Activated T-cell treated with anti-CD3 and anti-CD28 coated beads for 24 hours (primary cell): ENCODE measurements at places on chromosomes 16 and 17.

DNA sequence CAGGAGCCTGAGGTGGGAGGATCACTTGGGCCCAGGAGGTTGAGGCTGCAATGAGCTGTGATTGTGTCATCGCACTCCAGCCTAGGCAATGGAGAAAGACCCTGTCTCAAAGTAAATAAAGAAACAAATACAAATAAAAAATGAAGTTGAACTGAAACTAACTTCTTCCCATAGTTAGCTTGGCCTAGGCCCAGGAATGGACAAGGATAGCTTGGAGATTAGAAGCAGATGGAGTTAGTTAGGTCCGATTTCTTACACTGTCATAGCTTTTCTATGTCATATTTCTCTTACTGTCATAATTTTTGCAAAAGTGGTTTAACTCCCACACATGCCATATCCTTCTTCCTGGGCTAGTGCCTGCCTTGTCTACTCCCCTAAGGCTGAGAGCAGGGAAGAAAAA lies 154.7 kb upstream of the CACNG3 start:
- DNase-seq = no peak

- DNase-seq = no peak
Observed at GRCh38 chr16:8848231-8848938, 20.4 kb downstream of the CARHSP1 start.

- DNase-seq = peak; percentile 16
Observed at GRCh38 chr16:86604436-86605193, 26.3 kb downstream of the FOXL1 start.

DNA sequence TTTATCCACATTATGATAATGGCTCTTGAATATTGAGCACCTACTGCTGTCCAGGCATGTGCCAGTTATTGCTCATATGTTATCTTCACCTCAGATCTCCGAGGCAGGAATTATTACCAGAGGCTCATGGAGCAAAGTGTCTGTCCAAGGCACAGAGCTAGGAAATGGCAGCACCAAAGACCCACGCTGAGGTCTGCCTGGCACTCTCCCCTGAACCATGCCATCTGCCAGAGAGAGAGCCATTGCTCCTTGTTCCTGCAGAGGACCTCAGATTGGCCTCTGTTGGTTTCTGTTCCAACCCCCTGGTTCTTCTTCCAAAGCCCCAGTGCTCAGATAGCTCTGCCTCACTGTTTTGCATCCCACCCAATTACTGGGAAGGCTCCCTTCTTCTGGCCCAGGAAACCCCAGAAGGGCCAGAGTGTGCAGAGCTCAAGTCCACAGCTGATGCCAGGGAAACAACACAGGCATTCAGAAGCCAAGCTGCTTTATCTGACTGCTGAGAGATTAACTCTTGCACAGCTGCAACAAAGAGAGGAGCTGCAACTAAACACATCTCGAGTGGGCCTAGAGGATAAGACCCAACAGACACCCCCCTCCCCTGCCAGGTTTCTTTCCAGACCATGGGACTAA lies 5.9 kb downstream of the ASIC2 start:
- DNase-seq = no peak

GRCh38 chr16:68493412-68494070 lies 45.2 kb upstream of the SMPD3 start:
- no peak for DNase-seq

GRCh38 chr17:30377574-30378240 lies 1.0 kb upstream of the CPD start:
- no peak for DNase-seq

DNA sequence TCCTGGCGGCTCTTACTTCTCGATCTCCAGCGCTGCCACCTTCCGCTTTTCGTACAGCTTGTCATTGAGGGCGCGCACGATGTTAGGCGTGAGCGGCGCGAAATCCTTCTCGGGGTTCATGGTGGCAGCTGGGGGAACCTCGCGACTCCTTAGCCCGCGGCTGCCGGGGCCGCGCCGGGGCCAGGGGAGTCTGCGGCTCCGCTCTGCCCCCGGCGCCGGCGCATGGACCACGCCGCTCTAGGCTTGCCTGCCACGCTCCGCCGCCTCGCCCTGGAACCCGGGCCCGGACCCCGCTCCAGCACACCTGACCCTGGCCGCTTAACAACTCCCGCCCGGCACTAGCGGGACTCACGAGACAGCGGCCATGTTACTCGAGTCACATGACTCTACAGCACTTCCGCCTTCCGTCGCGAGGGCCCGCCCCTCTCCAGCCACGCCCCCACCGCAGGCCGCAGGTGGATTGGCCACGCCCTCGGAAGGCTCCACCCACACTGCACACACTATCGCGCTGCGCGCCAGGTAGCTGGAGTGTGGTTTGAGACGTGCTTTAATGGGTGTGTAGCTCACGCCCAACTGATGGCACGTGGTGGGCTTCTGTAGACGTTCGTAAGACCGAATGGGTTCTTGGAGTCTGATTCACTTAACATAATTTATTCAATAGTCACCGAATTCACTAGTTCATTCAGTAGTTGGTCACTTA lies at the start of gene VAC14:
VAC14 (minus strand) TSS at position 378 of the 700 bp plus-strand sequence; CDS start at position 120, 258 bp downstream.
- DNase-seq = peak; percentile 96

- DNase-seq = no peak
Observed at GRCh38 chr16:777826-778225, 10.4 kb downstream of the RPUSD1 start.

DNA sequence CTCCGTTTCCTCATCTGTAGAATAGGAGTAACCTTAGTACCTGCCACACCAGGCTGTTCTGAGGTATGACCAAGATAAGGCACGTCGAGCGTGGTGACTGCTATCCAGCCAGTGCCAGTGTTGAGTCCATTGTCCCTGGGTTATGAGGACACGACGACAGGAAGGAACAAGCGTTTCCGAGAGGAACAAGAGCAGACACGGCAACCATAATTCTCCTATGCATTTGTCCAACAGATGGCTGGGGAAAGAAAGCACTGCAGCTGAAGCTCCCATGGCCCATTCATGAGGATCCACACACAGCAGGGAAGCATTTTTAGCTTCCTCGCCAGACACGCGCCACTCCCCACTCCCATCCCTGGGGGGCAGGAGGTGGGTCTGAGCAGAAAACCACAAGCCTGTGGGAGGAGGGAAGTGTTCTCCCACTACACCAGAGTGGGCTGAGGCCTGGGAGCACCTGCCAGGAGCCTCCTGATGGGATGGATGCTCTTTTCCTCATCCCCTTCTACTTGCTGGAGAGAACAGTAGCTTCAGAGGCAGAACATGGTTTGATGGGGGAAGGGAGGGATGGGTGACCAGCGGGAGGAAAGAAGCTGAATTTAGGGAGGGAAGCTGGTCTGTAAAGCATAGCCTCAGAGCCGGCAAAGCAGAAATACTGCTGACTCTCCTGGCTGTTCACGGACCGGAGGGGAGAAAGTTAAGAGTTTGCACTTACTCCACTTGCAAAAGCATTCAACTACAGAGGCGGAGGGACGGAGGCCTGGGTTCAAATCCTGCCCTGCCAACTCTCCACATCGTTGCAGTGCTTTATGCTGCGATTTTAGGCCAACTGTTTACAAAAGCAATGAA lies 2.7 kb downstream of the COTL1 start:
- no peak for DNase-seq

DNA sequence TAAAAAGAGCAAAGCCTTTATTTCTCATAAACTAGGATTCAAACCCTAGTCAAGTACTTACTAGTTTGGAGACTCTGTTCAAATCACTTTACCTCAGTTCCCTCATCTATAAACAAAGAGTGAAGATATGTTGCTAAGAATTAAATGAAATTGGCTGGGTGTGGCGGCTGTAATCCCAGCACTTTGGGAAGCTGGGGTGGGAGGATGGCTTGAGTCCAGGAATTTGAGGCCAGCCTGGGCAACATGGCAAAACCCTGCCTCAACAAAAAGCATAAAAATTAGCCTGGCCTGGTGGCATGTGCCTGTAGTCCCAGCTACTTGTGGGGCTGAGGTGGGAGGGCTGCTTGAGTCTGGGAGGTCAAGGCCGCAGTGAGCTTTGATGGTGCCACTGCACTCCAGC lies 114.5 kb upstream of the CREBBP start:
- DNase-seq = no peak

GRCh38 chr17:61487161-61487988 lies 35.2 kb downstream of the TBX4 start:
- DNase-seq = no peak

- DNase-seq = no peak
Observed at GRCh38 chr17:77948690-77949114, 9.8 kb upstream of the TNRC6C start.

GRCh38 chr17:43431714-43432523 lies 33.1 kb downstream of the ARL4D start:
- no peak for DNase-seq

DNA sequence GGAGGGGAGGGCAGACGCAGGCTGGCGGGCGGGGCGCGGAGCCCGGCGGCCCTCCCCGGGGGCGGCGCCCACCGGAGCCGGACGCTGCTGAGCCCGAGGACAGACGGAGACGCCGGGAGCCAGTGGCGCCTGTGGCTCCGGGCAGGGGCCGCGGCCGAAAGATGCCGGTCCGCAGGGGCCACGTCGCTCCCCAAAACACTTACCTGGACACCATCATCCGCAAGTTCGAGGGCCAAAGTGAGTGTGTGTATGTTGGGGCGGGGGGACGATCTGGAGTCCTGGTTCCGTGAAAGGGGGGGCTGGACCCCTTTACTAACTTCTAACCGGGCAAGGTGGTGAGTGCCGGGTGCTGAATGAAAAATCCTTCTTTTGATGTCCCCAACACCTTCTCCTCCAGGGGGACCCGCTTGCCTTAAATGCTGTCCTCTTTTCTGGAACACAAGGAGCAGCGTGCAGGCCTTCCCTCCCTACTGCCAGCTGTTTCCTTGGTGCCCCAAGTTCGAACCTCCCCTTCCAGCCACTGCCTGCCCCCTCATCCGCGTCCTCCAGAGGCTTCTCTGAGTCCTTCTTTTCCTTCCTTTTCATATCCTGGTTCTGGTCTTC lies at the start of gene KCNH6:
KCNH6 (plus strand) TSS at position 106 of the 603 bp plus-strand sequence; CDS start at position 162, 56 bp downstream.
- DNase-seq = no peak

DNA sequence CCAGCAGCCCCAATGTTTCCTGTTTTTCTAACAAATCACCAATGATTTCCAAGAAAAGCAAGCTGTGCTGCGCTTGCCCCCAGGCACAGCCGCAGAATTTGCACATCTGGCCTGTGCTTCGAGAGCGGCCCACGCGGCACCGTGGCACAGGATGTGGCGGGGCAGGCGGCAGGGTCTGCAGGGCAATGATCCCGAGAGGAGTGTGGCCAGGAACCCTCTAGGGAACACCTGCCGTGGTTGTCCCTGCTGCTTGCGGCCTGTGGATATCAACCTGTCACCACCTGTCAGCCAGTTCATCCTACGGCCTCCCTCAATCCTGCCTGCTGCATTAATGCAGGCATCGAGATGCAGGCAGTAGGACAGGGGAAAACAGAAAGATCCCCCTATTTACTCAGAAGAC lies 24.0 kb downstream of the PIK3R5 start:
- DNase-seq = no peak

DNA sequence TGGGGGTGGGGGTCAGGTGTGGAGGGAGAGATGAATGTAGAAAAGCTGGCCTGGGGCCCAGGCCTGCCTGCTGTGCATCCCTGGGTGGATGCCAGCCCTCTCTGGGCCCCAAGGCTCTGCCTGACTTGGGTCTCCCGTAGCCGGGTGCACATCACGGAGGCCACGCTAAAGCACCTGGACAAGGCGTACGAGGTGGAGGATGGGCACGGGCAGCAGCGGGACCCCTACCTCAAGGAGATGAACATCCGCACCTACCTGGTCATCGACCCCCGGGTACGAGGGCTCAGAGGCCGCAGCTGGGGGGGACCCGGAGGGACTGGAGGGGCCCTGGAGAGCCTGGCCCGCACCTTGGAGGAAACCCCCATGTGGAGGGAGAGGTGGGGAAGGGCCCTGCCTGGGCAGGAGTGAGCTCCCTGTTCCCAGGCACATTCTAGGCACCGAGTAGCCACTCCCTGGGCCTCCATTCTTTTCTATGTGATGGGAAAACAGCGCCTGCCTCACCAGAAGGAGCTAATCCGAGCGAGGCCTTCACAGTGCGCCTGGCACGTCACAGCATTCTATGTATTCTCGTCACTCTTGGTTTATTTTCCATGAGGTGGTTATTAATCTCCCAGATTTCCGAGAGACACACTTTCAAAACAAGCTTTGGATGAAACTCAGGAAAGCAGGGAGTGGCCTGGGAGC lies 34.7 kb downstream of the ADCY7 start:
- DNase-seq = no peak

DNA sequence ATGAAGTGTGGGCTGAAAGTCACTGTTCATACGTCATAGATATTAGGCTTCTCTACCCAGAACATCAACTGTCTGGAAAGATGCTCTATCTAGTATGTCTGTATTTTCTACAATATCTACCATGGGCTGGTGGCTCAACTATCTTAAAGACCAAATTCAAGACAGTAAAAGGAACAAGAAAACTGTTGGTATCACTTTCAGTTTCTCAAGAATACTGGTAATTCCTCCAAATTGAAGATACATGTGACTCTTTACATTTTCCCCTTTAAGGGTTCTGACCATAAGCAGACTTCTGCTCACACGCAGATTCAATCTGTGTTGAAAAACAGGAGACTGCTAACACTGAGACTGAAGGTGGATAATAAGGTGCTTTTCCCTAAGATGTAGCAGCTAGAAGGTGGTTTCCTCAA lies 24.2 kb downstream of the XPO6 start:
- no peak for DNase-seq
